ENCODE measurements at places on chromosomes 7 and 10. TPM values are rescaled to one million over a fixed set of nuclear protein-coding genes. Genes with fewer than 3 reads are reported as not detected.

DNA sequence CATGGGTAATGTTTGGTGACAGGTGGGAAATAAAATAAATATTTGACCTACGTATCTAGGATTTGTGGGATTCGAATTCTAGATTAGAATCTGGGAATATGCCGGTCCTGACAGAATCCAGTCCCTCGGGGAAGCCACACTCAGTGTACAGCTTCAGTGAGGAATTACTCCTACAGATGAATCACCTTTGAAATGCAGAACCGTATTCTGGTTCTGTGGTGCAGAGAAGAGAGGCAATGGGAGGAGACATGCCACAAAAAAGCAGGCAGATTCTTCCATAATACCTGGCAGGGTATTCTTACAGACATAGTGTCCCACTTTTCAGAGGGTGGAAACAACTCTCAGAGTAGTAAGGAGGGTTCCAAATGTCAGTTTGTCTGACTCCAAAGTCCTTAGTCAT lies 286.9 kb downstream of the SORCS1 start:
- H3K27me3 ChIP-seq: no peaks in the 10 kb centered on the region
- H3K4me3 ChIP-seq: no peak overlapping the region
- no peak for DNase-seq
- no peaks in the 10 kb centered on the region for H3K4me1 ChIP-seq

- no peak for DNase-seq
- no peak overlapping the region for H3K4me3 ChIP-seq
Measured at GRCh38 chr10:75475460-75476182, 44.2 kb downstream of the LRMDA start.

The AKR1E2 gene
- total RNA-seq: 68.5 TPM

The MAGI2 gene
- 0.25 TPM for total RNA-seq

The DYDC2 gene
- total RNA-seq: 0.23 TPM
